ENCODE measurements at places on chromosomes 2 and 18.

DNA sequence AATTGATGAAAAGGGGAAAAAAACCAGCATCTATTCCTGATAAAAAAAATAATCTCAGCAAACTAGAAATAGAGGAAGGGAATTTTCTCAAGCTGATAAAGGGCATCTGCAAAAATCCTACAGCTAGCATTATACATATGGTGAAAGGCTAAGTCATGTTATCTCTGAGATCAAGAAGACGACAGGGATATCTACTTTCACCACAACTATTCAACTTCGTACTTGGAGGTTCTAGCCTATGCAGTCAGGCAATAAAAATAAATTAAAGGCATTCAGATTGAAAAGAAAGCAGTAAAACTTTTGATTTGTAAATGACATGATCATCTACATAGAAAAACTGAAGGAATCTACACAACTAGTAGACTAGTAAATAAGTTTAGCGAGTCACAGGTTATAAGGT is 58.2 kb downstream of the CAB39 start:
- no peak for DNase-seq

- DNase-seq: no peak
Measured at GRCh38 chr2:7929281-7929680, 752.6 kb upstream of the ID2 start.

- DNase-seq: no peak
Measured at GRCh38 chr18:22034276-22034675, 135.1 kb upstream of the GATA6 start.

- no peak for DNase-seq
Measured at GRCh38 chr2:124039032-124039431, 13.9 kb downstream of the CNTNAP5 start.

DNA sequence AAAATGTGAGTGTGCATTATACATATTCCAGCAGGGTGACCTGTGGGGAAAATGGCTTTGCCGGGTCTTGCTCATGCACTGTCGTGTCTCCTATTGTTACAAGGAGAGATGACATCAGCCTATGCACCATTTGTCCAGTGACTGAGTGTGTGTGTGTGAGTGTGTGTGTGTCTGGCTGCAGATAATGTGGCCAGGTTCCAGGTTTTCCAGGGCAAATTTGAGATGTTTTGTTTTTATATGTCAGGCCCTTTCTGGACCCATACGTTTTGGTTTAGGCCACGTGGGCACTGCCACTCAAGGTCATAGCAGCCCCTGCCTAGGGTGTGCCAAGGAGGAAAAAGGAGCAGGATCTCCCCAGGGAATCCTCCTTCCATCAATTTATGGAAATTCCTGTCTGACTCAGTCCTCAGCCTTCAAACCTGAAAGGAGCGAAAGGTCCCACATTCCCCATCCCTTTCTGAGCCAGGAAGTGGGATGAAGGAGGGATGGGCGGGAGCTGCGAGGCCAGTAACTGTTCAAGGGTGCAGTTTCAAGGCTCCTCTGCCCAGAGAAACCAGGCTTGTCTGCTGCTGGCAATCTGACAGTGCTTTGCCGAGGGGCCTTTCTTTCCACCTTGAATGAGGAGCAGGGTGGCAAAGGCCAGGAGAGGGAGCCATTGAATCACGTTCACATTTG is 93.0 kb upstream of the SMAD2 start:
- peak; percentile 86 for DNase-seq

DNA sequence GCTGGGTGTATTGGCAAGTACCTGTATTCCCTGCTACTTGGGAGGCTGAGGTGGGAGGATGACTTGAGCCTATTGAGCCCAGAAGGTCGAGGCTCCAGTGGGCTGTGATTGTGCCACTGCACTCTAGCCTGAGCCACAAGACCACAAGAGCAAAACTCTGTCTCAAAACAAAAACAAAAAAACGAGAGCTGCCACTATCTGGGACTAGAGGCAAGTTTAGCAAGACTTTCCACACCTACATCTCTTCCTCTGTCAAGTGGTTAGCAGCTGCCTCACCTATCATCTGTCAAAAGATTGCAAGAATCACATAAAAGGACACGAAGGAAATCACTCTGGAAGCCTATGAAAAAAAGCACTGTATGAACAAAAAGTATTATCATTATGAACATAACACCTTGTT is 55.2 kb upstream of the RIOK3 start:
- DNase-seq: no peak

GRCh38 chr2:32464431-32464830 is 107.6 kb downstream of the BIRC6 start:
- DNase-seq: no peak

GRCh38 chr2:149152469-149152953 is 114.0 kb downstream of the LYPD6B start:
- DNase-seq: no peak

DNA sequence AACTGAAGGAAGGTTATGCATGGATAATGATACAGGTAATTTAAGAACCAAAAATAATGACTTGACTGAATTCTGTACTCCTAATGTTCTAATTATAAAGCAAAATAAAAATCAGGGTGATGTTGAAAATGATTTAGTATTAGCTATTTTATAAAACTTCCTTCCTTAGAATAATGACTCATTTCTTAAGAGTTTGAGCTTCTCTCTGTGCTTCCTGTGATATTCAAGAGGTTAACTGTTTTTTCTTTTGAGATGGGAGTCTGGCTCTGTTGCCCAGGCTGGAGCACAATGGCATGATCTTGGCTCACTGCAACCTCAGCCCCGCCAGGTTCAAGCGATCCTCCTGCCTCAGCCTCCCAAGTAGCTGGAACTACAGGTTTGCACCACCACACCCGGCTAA is 14.8 kb downstream of the HADHA start:
- no peak for DNase-seq

GRCh38 chr2:25276569-25277465 is 64.9 kb downstream of the DNMT3A start:
- DNase-seq: no peak

- DNase-seq: no peak
Measured at GRCh38 chr2:186540941-186541340, 48.9 kb upstream of the ITGAV start.

DNA sequence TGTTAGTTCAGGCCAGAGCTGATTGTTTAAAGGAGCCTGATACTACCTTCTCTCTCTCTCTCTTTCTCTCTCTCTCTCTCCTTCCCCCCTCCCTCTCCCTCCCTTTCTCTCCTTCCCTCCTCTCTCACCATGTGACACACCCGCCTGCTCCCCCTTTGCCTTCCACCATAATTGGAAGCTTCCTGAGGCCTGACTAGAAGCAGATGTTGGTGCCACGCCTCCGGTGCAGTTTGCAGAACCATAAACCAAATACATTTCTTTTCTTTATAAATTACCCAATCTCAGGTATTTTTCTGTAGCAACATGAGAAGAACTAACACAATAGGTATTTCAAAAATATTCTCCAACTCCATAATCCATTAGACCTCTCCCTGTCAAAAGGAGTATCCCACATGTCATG is 62.4 kb downstream of the ANKRD62 start:
- no peak for DNase-seq

GRCh38 chr2:56184500-56185011 is 766 bp downstream of the CCDC85A start:
- peak; percentile 20 for DNase-seq

DNA sequence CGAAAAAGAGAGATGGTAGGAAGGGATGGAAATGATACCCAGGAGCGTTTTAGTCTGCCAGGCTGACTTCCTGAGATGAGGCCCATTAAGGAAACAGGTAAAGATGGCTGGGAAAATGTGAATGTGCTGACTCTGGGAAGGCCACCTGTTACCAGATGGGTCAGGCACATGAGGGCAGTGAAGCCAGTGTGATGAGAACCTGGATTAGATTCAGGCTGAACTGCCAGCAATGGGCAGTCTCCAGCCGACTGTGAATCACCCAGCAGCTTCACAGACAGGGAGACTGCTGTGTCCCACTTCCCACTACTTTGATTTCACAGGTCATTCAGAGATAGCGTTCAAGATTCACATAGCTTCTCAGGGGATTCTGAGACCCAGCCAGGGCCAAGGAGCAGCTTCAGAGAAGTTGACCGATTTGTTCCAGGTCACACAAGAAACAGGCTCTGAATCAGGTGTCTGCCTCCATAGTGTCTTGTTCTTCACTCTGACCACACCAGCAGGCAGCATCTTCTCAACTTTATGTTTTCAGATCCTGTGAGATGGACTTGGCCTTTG is 26.4 kb downstream of the CAPN13 start:
- DNase-seq: no peak

DNA sequence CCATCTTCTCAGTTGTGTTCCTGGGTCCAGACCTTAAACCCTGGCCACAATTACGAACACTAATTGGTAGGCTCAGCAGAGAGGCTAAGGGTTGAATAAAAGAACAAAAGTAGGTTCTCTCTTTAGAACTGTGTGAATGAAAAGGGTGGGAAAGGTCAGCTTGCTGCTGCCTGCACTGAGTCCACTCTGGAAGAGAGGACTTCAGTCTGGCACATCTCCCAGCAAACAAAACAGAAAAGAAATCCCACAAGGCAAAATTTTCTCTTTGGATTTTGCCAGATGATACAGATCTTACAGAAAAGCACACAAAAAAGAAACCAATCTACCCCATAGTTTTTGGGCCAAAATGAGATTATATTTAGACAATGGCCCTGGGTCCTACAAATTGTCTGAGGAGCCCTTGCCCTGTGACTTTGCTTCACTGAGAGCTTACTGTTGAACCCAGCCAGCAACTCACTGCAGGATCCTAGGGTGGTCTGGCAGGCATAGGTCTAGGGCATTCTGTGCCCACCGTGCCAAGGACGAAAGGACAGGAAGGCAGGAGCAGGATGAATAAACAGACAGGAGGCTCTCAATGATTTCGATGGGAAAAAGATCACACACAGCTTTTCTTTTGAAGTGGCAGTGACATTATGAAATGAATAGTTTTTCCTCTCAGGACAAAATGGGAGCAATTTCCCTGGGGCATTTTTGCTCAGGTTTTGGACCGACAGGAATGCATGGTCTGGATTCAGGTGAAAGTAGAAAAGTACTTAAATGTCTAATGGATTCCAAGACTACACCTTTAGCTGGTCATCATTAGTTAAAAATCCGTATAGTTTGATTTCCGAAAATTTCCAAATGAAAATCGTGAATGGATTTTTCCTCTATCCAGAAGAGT is 68.4 kb upstream of the STAM2 start:
- no peak for DNase-seq

DNA sequence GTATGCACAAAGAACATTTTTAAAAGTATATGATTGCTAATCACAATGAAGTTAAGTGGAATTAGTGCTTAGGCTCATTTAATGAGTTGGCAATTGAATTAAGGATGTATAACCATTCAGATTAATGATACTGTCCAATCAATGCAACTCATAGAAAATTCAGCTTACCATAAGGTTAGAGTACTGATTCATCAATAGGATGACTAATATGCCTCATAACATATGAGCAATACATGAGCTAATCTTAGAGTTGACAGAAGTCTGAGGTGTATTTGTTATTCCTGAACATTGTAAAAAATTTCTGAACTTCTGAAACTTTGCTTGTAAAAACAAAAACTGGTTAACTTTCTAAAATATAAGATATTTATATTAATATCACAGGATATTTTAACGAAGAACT is 118.3 kb upstream of the NETO1 start:
- DNase-seq: no peak

GRCh38 chr18:36821681-36822080 is 7.1 kb downstream of the TPGS2 start:
- DNase-seq: no peak

GRCh38 chr2:235669983-235670962 is 176.4 kb downstream of the AGAP1 start:
- no peak for DNase-seq

GRCh38 chr18:79610461-79611039 is 69.1 kb upstream of the CTDP1 start:
- no peak for DNase-seq

DNA sequence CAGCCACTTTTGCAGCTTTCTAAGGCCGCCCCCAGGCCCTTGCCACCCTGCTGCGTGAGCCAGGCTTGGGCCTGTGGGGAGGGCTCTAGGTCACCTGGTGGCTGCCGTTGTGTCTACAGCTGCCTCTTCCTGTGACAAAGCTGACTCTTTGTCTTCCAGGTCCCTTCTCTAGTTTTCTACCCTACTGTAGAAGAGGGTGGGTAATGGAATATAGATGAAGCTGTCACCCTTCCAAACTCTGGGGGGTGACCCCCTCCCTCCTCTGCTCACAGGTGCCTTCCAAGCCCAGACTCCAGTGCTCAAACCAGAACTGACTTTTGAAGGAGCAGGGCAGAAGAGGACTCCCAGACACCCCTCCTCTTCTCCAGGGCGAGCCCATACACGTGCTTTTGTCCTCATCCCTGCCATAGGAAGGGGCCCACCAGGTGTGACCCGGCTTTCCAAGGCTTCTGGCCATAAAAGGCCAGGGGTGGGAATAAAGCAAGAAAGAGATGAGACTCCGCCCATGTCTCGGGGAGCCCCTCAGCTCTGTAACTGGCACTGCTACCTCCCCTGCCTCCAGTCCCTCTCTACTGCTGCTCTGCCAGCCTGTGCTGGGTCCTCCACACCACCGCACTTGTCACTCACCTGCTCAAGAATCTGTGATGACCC is 17.9 kb upstream of the SDC1 start:
- DNase-seq: peak; percentile 19

GRCh38 chr2:160783474-160783873 is 289.9 kb upstream of the RBMS1 start:
- DNase-seq: no peak

- DNase-seq: no peak
Measured at GRCh38 chr18:22822024-22822423, 111.1 kb upstream of the RBBP8 start.

- DNase-seq: no peak
Measured at GRCh38 chr2:227378371-227378782, 729 bp downstream of the TM4SF20 start.

- peak; percentile 26 for DNase-seq
Measured at GRCh38 chr2:39913648-39914461, 134.8 kb upstream of the THUMPD2 start.

DNA sequence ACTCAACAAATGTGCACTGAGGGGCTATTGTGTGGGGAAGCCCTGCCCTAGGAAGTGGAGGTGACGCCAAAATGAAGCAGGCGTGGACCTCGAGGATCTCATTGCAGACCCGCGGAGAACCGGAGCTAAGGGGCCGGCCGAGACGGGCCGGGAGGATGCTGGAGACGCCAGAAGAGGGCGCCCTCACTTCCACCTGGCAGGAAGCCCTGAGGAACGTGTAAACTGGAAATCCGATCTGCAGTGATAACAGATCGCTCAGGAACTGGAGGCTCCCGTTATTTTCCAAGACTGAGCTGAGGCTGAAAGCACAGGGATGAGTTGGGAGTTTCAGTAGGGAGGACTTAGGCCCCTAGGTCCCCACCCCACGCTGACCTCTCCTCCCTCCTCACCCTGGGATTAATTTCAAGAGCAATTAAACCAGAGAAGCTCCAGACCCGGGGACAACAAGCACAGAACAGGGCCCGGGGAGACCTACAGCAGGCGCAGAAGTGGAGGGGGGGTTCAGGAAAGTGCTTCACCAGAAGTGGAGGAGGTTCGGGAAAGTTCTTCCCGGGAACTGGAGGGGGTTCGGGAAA is 7.7 kb upstream of the COL6A3 start:
- peak; percentile 66 for DNase-seq

GRCh38 chr18:24398540-24398939 is 916 bp upstream of the OSBPL1A start:
- DNase-seq: no peak
